SK-N-SH (cell line): ENCODE measurements at places on chromosomes 13 and 19. TPM values are rescaled to one million over a fixed set of nuclear protein-coding genes. Genes with fewer than 3 reads are reported as not detected.

- no peak for DNase-seq
These were observed 51.5 kb upstream of the HTR2A start for GRCh38 chr13:46948338-46948737.

GRCh38 chr13:73842184-73842583 is 292.0 kb downstream of the KLF12 start:
- no peak for DNase-seq

DNA sequence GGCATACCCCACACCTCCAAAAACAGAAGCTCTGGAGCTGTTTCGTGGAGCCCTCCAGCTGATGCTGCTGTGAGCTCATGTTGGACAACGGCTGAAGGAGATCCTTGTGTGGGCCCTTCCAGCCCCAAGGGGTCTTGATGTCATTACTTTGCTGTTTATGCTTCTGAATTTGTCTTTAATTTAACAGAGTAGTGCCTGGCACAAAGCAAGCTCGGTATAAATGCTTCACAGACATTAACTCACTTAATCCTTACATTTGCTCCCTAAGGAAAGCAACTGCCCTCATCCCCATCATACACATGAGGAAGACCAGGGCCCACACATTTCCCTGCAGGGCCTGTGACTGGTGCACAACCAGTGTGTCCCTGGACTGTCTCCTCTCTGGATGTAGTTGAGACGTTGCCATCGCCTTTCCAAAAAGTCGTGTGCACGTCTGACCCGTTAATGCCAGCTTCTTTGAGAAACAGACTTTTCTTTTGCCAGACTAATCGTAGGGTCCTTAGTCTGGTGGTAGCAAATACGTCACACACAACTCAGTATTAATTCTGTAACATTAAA is 7.6 kb downstream of the COL4A1 start:
- no peak for DNase-seq

- peak; percentile 49 for DNase-seq
These were observed 107.1 kb downstream of the UBL3 start for GRCh38 chr13:29743201-29743786.

- DNase-seq = no peak
These were observed 209.1 kb downstream of the IRS2 start for GRCh38 chr13:109577191-109577700.

GRCh38 chr13:79386125-79386826 is 19.8 kb downstream of the RBM26 start:
- no peak for DNase-seq

GRCh38 chr19:10112895-10113591 is 1.6 kb downstream of the P2RY11 start:
- peak; percentile 75 for DNase-seq

GRCh38 chr13:59531571-59532091 is 632.1 kb downstream of the DIAPH3 start:
- DNase-seq = no peak

DNA sequence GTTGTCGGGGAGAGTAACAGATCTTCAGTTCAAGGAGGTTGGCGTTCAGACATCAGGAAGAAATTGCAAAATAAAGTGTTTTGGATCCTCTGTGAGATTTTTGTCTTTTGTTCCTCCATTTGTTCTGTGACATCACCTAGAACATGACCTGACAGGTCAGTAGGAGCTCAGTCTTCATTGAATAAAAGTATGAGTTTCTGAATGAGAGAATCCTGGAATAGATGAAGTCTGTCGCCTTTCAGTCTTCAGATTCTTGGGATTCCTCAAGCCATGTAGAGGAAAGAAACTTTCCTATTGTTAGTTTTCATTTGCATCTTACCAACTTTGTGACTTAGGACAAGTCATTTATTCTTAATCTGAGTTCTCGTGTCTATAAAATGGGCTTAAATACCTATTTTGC is 14.4 kb downstream of the ARHGAP35 start:
- DNase-seq = no peak

GRCh38 chr13:81199956-81200355 is 859.0 kb upstream of the SPRY2 start:
- DNase-seq = no peak

DNA sequence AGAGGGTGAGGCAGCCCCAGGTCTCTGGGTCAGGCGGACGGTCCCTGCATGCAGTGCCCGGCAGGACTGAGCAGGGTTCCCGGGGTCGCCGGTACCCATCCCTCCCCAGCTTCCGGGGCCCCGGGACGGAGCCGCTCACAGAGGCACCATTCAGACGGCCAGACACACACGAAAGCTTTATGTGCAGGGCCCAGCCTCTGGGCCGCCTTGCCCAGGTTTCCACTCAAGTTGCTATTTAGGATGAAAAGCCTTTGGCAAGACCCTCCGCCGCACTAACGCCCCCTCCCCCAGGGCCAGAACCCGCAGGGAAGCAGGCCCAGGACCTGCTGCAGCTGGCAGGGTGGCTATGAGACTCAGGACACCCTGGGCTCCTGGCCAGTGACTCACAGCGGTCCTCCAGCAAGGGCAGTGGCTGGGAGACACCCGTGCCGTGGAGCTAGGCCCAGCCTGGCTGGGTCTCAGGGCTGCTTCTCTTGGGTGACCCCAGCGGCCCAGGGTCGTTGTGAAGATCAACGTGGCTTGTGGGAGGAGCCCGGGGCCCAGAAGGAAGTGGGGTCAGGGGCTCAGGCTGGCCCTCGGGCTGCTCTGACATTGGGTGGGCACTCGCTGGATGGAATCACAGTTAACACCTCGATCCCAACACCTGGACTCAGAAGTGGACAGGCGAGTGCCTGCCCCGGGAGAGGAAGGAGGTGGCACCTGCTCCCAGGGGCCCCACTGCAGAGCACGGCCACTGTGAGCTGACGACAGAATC is 4.8 kb downstream of the C19orf25 start:
- peak; percentile 55 for DNase-seq

DNA sequence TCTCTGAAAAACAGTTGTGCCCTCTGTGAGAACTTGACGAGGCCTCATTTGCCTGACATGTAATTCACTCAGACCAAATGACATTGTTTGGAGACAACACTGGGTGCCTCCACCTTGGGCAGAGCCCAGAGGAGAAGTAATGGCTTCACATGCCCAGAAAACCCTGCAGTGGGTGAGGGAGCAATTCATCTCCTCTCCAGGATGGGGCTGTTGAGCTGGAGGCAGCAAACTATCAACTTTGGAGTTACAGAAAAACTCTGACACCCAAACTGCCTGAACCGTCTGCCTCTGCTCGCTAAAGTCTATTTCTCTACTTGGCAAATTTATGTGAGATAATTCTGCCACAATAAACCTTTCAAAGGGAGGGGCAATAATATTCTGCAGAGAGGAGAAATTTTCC is 146.9 kb downstream of the DCLK1 start:
- no peak for DNase-seq

- DNase-seq = peak; percentile 3
These were observed 27.6 kb upstream of the ATXN8OS start for GRCh38 chr13:70080012-70080411.

DNA sequence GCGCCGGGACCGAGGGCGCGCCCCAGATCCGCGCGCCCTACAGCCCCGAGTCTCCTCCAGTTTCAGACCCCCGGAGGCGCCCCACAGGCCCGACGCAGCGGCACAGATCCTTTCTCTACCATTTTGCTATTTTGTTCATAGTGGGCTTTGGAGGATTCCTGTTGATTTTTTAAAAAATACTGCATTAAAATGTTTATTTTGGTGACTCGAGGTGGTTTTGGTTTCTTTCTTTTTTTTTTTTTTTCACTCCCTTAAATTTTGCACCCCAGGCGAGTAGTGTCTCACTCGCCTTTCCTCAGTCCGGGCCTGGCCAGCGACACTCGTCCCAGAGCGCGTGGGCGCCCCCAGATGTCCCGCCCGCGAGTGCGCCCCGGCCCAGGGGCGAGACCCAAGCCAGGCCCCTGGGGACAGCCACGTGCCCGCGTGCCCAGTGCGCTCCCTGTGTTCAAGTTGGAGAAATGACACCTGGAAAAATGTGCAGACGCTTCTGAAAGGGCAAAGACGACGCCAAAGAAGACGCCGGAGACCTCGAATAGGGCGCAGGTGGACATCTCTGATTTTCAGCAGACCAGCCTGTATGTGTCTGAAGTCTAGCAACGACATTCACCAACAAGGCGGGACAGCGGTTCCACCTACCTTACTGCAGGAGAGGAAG is 471 bp upstream of the INSR start:
- DNase-seq = peak; percentile 86

DNA sequence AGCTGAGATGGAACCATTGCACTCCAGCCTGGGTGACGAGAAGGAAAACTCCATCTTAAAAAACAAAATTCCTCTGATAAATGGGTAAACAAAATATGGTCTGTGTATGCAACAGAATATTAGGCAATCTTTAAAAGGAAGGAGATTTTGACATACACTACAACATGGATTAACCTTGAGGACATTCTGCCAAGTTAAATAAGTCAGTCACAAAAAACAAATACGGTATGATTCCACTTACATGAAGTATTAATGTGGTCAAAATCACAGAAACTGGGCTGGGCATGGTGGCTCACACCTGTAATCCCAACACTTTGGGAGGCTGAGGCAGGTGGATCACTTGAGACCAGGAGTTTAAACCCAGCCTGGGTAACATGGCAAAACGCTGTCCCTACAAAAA is 3.0 kb upstream of the ZNF444 start:
- no peak for DNase-seq

- DNase-seq = no peak
These were observed 23.8 kb upstream of the CBY2 start for GRCh38 chr13:45678282-45678681.

- no peak for DNase-seq
These were observed 16.6 kb downstream of the ZNF536 start for GRCh38 chr19:30388819-30389218.

DNA sequence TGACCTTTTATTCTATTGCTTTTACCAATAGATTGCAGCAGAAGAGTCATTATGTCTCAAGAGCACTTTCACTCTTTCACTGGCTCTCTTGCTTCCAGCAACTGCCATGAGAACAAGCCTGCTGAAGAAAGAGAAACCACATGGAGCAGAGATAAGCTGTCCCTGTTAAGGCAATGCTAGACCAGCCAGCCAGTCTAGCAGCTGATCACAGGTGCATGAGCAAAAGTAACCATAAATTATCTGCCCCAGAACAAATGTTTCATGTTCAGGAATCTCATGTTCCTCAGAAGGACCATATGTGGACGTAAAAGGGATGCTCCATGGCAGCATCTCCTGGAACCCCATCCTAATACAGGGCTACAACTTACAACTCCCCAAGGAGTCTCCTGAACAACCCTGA is 20.4 kb upstream of the DCLK1 start:
- no peak for DNase-seq

GRCh38 chr13:74871369-74872070 is 610.4 kb downstream of the TBC1D4 start:
- no peak for DNase-seq

GRCh38 chr19:8336660-8337059 is 6.4 kb downstream of the KANK3 start:
- no peak for DNase-seq

GRCh38 chr13:82717249-82717648 is 1165.0 kb downstream of the SLITRK1 start:
- no peak for DNase-seq

GRCh38 chr19:43624933-43625332 is 5.5 kb upstream of the ZNF428 start:
- DNase-seq = no peak

LILRB3 gene
- polyA plus RNA-seq = not detected in 2 replicates

NLRP7 gene
- not detected in 2 replicates for polyA plus RNA-seq

GPR183 gene
- polyA plus RNA-seq = 0.07 and 0.10 TPM in 2 replicates

KIR3DL2 gene
- not detected in 2 replicates for polyA plus RNA-seq

EDDM13 gene
- polyA plus RNA-seq = not detected in 2 replicates
